OCI-M1 (cell line): ENCODE measurements at places on chromosomes 4 and X.

GRCh38 chr4:174120446-174121295 is 162.8 kb downstream of the FBXO8 start:
- peak; percentile 89 for DNase-seq

GRCh38 chrX:13511944-13512330 is 57.5 kb upstream of the EGFL6 start:
- DNase-seq = no peak

- DNase-seq = no peak
Observed at GRCh38 chr4:126396703-126397102, 1081.9 kb downstream of the FAT4 start.

DNA sequence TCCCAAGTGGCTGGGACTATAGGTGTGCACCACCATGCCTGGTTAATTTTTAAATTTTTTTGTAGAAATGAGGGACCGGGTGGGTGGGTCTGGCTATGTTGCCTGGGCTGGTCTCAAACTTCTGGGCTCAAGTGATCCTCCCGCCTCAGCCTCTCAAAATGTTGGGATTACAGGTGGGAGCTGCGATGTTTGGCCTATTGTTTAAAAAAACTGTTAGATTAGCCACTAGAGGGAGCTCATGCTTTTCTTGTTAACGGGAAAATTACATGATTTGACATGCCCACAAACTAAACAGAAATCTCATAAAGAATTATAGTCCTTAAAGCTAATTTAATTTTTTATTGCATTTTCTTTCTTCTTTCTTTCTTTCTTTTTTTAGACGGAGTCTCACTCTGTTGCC is 5.0 kb upstream of the SDAD1 start:
- DNase-seq = peak; percentile 78

GRCh38 chr4:141247430-141247780 is 26.7 kb downstream of the ZNF330 start:
- no peak for DNase-seq

DNA sequence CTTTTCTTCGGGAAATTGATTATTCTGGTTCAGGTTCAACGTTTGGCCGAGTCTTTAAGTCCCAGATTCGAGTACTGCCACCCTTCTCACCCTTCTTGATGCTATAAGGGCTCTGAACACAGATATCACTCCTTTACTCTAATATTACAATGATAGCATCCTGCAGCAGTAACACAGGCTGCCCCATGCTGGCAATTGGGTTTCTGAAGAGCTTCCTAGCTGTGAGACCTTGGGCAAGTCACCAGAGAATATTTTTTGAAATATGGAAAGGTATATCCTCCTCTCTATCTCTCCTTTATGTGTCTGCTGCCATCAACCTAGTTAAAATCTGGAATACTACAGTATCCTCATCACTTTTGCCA is 297 bp upstream of the MTMR8 start:
- no peak for DNase-seq

DNA sequence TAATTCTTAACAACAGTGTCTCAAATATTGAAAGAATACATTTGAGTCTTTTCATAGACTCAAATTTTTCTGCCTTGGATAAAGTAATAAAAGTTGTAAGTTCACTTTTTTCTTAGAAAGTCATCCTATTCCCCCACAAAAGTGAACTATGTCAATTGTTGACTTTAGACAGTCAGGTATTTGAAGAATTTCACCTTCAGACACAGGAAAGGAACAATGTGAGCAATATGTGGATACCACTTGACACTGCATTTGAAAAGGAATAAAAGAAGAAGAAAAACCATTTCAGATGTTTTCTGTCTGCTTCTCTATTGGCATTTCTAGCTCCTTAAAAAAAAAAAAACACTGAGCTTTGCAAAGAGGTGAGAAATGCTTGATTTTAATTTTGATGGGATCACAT is 1389.0 kb upstream of the IGFBP7 start:
- no peak for DNase-seq

- peak; percentile 2 for DNase-seq
Observed at GRCh38 chr4:45663003-45663402, 460.9 kb downstream of the GABRG1 start.

DNA sequence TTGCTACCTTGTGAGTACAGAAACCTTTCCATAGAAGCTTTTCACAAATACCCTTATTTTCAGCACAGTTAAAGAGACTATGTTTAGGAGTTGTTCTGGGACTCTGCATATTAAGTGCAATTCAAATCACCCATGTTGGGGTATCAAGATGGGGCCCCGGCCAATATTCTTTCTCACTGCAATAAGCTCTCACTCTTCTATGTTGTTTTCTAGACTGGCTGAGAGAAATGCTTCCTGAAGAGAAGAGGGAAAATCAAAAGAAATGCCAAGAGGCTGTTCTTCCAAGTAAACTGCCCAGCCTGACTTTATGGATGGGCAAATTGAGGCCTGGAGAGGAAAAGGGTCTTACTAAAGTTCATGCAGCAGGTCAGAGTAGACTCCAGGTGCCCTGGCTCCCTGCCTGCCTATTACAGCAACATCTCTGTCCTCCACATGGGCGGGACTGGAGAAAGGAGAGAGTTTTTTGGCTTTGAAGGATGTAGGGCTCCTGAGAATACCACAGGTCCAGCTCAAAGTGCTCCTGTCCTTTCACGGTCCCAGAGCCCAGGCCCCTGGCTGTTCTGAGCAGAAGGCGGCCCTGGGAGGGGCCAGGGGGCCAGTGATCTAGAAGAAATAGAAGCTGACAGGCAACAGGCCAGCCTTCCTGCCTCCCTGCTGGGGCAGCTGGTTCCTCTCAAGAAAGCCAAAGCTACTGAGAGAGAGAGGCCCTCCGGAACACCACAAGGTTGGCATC is 745 bp upstream of the IQSEC2 start:
- no peak for DNase-seq

DNA sequence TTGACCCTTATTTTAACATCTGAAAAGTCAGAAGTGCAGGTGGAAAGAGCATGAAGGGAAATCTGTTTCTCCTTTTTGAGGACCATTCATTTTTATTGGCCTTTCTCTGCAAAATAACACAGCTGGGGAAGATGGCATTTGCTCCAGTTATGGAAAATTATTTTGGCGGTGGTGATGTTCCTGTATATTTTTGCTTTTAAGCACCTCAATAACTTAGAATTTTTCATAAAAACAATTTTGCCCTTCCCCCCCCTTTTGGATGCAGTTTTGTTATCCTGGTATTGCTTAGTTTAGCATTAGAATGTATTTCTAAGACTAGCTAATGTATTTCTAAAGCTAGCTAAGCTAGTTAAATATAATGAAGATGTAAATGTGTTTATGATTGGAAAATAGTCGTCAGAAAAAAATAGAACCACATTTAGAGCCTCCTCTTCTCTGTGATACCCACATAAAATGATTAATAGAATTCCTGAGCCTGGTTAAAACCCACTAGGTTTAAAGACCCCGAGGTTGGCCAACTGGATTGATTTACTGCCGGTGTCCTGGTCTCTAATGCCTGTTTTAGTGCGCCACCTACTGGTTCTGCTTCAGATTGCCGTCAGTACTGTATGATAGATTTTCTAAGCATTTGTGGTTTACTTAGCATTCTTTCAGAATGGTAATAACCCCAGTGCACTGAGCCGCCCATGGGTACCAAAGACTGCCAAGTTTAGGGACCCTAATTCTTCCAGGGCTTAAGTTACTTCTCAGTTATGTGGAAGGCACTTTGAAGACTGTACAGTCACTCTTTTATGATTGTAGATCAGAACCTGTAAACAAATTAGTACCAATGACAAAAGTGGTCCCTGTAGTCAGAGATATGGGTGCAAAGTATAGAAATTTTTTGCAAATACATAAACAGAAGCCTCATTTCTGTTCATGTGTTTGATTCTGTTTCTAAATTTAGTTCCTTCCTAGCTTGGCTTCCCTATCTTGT is 11.4 kb downstream of the KLF3 start:
- peak; percentile 92 for DNase-seq

GRCh38 chrX:104250470-104250869 is 4.3 kb downstream of the ESX1 start:
- DNase-seq = no peak

DNA sequence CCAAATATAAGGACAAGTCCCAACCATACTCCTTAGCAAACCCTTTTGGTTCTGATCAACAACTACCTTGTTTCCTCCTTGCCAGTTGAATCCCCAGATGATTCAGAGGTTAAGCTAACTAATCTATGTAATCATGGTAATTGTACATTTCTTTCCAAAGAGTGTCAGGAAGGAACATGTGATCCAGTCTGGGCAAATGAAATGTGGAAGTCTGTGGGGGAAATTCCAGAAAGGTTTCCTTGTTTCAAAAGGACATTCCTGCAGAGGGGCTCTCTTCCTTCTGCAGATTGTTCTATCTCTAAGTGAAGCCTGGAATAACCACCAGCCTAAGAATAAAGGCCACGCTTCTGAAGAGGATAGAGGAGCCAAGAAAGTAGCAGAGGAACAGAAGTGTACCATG is 7.0 kb downstream of the PRSS12 start:
- DNase-seq = no peak

GRCh38 chr4:183658362-183659028 is 490 bp downstream of the RWDD4 start:
- DNase-seq = peak; percentile 50

GRCh38 chrX:99371976-99372595 is 1038.0 kb downstream of the PCDH19 start:
- DNase-seq = no peak

- peak; percentile 66 for DNase-seq
Observed at GRCh38 chrX:22300130-22300529, 27.4 kb downstream of the CBLL2 start.

DNA sequence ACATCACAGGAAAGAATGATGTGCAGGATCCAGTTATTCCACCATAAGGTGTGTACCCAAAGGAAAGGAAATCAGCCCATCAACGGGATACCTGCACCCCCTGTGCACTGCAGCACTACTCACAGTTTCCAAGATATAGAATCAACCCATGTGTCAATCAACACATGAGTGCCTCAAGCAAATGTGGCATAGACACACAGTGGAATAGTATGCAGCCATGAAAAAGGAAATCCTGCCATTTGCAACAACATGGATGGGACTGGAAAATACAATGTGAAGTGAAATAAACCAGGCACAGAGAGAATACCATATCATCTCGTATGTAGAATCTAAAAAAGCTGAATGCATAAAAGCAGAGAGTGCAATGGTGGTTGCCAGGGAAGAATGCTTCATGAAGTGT is 53.3 kb downstream of the DHRSX start:
- DNase-seq = no peak

DNA sequence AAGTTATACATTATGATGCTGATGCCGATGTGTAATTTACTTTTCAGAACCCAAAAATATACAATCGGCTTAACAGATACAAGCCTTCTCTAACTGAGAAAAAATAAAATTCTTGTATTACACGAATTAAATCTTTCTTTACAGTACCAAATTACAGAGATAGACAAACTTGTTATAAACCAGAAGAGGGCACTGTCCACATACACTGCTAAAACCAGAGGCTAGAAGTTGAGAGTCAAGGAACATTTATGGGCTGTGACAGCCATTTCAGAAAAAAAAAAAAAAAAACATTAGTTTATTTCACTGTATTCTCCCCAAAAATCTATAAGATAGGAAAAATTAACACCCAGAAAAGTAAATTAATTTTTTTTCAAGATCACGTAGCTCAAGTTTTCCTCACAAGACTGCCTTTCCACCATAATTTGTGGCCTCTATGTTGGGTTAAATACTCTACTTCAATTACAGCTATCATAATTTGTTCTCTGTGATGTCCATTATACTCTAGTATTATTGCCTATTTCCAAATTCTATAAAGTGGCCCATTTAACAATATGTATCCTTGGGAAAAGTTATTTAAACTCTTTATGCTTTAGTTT is 12.0 kb downstream of the EREG start:
- peak; percentile 82 for DNase-seq

DNA sequence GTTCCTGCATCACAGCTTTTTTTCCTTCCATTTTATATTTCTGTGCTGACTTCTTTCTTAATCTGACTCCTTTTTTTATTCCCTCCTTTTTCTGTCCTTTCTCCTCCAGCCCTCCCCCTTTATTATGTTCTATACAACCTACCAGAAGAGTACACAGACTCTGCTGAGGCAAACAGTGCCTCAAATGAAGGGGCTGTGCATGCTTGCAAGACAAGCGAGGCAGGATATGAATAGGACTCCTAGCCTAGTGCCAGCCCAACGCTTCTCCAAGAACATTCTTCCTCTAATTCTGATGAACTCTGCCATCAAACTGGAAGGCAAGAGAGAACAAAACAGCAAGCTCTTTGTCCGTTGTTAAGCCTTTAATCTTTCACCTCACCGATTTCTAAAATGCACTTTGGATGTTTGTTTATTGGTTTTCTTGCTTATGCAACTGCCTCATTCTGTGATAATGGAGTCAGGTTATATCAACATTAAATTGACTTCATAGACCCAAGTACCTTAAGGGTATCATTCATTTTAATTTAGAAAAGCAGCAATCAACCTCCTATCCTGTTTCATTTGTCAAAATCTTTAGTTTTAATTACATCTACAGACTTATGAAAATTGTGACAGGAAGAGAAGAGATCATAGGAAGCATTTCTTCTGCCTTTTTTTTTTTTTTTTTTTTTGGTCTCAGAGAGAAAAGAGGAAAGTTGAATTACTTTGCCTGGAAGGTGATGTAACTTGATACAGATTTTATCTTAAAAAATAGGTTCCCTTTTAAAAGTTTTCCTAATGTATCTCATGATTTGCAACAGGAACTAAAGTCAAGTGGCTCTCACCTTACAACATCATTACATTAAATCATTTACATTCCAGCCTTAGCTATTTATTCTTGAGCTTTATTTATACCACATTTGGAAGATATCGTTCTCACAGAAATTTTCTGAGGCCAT is 284.7 kb upstream of the FTHL17 start:
- DNase-seq = no peak

GRCh38 chr4:1347410-1347864 is 429 bp downstream of the UVSSA start:
- peak; percentile 81 for DNase-seq

GRCh38 chrX:110218591-110218990 is 99.3 kb downstream of the AMMECR1 start:
- DNase-seq = no peak

DNA sequence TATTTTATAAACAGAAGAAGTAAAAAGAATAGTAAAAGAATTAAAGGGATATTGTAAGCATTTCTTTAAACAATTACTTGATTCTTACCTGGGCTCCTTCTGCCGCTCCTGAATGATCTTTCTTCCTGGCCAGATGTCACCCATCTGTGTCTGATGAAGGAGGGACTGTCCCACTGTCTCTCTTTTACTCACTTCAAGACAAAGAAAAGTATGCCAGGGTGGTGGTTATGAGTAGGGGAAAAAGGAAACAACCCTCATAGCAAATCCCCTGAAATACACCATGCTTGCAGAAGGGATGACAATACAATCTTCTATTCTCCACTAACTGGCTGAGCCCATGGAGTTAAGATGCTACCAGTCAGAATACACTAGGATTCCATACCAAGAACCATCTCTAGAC is 31.1 kb downstream of the SYTL4 start:
- no peak for DNase-seq
